ENCODE measurements at places on chromosomes 7 and 10.

DNA sequence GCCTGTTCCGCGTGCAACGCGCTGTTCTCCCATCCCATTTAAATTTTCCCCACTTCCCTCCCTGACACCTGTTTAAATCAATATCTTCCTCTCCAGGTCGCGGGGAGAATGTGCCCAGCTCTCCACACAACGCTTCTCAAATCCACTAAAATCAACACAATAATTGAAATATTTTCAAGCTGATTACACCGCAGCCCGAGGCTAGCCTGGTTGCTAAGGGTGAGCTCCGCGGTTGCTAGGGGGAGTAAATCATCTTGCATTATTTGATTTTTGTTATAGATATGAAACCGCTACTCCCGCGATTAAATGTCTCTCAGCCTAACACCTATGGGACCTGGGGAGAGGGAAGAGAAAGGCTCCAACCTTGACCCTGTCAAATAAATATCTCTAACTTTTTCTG lies 36.2 kb downstream of the UNCX start:
- no peak for DNase-seq

DNA sequence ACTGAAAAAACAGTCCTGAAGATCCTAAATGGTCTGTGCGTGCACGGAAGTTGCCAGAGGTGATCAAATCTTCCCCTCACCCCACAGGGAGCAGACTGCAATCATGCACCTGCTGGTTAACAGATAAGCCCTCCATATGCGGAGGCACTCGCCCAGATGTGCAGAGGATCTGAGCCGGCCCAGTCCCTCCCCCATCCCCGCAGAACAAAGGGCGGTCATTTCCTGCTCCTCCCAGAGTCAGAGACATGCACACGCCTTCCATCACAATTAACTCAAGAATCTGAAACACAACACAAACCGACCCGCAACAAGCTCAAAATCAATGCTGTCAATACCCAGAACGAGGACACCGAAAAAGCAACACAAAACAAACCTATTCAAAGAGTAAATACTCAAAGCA lies 24.2 kb downstream of the CRTAC1 start:
- no peak for DNase-seq

DNA sequence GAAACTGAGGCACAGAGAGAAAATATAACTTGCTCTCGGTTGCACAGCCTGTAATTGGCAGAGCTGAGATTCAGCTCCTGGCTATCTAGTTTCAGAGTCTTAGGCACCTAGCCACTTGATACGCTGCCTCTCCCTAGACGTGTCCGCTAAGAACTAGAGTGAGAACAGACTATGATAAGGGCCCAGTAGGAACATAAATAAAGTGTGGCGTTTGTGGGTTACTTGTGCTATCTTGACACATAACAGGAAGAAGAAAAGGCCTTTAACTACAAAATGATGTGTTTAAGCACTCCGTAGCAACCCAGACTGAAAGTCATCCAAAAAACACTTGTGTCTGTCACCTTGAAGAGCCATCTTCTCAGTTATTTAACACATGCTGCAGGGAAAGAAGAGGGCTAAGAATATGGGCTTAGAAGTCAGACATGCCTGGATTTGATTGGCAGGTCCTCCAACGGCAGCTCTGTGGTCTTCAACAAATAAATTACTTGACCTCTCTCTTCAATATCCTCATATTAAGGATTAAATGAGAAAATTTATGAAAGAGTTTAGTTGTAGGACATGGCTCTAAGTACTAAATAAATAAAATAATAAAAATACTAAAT lies 96.2 kb downstream of the SGMS1 start:
- DNase-seq = no peak

GRCh38 chr10:119515511-119516045 lies 26.9 kb downstream of the RGS10 start:
- DNase-seq = no peak

DNA sequence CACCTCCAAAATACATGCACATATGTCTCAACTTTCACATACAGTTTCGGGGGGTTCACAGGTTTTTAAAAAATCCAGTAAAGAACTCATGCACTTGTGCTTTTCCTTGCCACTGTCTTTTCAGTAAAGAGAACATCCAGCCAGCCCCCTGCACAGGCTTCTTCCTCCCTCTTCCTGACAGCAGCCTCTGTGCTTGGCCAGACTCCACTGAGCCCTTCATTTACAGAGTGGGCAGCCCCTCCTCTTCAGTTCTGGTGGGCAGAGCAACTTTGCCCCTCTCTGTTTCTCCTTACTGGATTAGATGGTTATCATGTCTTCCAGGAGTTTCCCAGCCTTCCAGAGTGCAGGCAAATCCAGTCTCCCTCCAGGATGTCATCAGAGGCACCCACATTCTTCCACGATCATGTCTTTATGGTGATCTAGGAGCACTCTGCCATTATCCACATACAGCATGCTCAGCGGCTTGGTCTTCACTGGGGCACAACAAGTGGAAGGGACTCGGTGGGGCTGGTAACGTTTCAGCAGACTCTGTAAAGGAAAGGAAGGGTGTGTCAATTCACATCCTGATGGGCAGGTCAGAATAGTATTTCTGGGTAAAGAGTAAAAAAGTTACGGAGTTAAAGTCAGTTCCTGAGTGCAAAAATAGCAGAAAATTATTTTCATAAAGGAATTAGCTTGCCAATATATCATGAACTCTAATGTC lies 8.8 kb downstream of the NODAL start:
- no peak for DNase-seq

DNA sequence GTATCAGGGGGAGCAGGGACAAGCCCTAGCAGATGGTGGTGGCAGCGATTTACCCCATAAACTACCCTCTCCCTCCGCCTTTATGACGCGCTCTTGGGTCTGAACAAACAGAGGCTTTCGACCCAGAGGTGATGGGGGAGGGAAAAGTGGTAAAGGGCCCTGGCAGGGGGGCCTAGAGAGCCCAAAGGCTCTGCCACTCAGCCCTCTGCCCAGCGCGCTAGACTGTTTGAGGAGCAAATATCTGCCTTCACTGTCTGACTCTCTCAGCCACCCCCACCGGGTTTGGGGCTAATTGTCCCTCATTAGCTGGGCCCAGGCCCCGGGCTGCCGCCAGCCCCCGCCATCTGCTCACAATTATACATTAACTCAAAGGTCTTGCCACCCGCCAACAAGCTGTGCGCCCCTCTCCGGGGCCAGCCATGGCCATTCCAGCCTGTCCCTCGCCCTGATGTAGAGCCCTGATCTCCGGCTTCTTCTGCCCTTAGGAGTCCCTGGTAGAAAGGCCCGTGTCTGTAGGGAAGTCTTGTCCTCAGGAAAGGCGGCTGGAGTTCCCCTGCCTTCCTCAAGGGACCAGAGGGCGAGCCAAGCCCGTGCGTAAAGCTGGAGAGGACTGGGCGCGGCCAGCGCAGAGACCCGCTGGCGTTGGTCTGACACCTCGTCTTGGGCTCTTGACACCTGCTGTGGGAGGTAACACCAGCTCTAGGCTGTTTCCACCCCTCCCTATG lies 1.9 kb upstream of the PAX4 start:
- no peak for DNase-seq

DNA sequence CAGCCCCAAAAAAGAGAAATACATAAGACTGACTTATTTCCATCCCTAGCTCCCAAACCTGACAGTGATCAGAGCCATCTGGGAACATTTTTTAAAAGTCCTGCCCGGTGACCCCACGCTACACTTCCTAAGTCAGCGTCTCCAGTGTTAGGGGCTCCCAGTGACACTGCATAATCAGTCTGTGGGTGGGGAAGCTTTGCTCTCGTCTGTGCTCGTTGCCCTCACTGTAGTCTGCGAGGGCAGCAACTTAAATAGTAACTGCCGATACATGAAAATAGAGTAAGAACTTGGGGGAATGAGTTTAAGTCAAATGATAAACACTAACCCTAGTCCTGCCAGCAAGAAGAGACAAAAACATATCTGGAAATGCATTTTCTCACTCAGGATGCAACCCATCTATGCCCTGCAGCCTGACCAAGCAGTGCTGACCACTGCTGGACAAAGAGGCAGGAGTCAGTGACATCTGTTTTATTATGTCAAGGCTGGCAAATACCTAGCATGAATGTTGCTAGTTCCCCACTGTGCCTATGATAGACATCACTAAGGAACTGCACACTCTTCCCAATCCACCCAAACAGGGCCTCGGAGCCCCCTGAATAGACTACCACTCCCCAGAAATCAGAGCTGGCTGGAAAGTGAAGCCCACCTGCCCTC lies 18.7 kb downstream of the ERCC6 start:
- DNase-seq = no peak

DNA sequence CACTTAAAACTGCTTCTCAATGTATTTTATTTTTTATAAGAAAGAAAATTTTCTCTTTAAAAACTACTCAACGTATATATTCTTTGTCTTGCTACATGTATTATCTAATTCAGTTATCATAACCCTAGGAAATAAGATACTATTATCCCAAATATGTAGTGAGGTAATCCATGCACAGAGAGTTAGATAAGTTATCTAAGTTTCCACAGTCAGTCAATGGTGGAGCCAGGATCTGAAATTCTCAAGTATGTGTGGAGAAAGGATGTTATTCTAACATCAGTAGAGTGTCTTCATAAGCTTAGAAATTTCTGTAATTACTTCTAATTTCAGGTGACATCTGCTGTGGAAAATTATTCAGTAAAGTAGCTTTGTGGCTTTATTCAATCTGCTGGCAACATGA lies 239.9 kb downstream of the CSTF2T start:
- DNase-seq = no peak

GRCh38 chr10:18341055-18341454 lies 200.8 kb downstream of the CACNB2 start:
- no peak for DNase-seq

GRCh38 chr7:24574950-24575349 lies 1.7 kb downstream of the PALS2 start:
- DNase-seq = no peak

DNA sequence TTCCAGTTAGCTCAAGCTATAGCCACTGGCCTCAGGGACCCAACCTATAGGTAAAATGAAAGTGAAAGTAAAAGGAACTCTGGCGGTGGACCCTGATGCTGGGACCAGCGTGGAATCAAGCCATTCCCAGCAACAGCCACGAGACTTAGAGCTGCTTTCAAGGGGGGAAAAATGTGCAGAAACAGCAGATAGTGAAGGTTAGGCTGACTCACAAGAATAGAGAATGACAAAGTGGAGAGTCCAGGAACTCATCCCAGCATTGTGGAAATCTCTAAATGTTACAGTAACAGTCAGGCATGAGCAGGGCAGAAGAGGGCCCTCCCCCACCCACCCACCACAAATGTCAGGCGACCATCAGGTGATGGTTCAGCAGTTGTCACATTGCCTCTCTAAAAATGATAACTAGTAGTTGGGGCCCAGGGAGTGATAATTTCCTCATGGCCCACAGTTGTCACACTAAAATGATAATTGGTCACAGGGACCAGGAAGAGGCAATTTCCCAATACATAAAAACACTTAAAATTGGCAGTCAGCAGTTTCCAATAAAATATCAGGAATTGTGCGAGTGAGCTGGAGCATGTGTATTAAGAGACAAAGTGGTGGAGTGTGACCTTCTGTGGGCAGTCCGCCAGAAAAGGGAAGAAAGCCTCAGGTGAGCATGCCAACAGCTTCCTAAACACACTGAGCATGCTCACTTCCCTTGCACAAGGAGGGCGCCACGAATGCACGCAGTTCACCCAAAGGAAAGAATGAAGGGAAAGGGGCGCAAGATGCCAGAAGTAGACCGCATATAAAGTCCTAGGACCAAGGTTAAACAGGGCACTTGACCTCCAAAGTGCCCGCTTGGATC lies 129.8 kb upstream of the PPP1R3A start:
- peak; percentile 17 for DNase-seq

- no peak for DNase-seq
Observed at GRCh38 chr7:43700646-43701499, 28.4 kb downstream of the COA1 start.

GRCh38 chr10:133002685-133003084 lies 60.3 kb upstream of the CFAP46 start:
- no peak for DNase-seq

DNA sequence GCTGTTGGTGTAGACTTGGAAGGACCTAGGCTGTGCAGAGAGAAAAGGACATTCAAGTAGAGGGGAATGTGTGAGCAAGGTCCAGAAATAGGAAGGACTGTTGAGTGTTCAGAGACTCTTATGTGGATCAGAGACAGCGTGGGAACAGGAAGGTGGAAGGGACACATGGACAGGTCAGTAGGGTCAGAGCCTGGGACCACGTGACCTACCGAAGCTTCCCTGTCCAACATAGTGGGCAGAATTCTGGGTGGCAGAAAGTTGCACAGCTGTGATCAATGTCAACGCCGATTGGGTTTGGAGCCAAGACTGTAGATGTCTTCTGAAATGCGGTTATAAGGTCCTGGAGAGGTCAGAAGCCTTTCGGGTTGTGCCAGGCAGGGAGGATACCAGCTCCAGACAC lies 195.9 kb upstream of the MKI67 start:
- no peak for DNase-seq
